ENCODE measurements at places on chromosomes 6 and 20.
A peak's percentile ranks its signal among the peaks of the same experiment; 100 is the strongest.

GRCh38 chr20:14576196-14576877 lies 238.9 kb upstream of the FLRT3 start:
- DNase-seq: no peak

GRCh38 chr6:144778773-144779492 lies 493.8 kb downstream of the UTRN start:
- no peak for DNase-seq

GRCh38 chr20:32964575-32964974 lies 39.7 kb downstream of the SUN5 start:
- no peak for DNase-seq

GRCh38 chr6:169899481-169900145 lies 148.2 kb downstream of the ERMARD start:
- DNase-seq: no peak

DNA sequence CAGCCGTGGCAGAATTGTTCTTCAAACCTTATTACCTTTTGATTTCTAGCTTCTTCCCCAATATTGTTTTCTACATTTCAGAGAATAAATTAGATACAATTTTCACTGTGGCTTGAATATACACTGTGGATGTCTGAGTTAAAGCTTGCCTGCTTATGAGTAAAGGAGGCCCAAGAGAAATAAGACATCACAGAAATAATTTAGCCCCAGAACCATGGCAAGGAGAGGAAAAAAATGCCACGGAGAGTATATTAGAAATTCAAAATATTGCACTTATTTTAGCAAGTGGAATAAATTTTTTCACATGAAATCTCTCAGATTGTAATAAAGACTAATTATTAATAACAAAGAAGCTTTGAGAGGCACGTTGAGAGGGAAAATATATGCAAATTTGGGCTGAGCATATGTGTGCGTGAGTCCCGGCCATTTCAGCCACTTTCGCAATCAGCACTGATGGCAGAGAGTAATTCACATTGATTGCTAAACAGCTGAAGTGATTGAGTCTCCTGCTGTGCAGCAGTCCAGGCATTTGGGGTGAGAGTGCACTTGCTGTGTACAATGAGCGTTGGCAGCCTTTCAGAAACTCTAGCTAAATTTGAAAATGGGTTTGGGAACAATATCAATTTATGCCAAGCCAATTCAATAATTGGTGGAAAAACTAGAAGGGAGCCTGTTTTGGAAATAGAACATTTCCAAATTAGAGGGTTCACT lies 596.0 kb downstream of the EPM2A start:
- DNase-seq: no peak

DNA sequence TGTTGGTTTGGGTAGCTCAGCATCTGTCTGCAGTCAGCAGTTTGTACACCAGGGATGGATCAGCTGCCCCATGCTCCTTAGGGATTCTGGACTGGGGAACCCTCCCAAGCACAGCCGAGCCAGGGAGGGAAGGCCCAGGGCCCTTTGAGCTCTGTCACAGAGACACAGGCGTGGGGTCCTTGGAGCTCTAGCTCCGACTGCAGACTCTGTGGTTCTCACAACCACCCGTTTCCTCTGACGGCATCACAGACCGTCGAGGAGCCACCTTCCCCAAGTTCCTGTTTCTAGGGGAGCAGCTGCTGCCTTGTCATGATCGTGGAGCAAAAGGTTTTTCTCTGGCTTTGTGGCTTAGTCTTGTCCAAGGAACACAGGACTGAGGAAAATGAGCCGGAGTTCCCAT lies at the start of gene SLA2:
SLA2 (minus strand) TSS at position 199 of the 400 bp plus-strand sequence. CDS start 4,861 bp downstream, outside the sequence.
- peak; percentile 70 for DNase-seq

- no peak for DNase-seq
These were observed 171.1 kb upstream of the MARCKS start for GRCh38 chr6:113686049-113686448.

DNA sequence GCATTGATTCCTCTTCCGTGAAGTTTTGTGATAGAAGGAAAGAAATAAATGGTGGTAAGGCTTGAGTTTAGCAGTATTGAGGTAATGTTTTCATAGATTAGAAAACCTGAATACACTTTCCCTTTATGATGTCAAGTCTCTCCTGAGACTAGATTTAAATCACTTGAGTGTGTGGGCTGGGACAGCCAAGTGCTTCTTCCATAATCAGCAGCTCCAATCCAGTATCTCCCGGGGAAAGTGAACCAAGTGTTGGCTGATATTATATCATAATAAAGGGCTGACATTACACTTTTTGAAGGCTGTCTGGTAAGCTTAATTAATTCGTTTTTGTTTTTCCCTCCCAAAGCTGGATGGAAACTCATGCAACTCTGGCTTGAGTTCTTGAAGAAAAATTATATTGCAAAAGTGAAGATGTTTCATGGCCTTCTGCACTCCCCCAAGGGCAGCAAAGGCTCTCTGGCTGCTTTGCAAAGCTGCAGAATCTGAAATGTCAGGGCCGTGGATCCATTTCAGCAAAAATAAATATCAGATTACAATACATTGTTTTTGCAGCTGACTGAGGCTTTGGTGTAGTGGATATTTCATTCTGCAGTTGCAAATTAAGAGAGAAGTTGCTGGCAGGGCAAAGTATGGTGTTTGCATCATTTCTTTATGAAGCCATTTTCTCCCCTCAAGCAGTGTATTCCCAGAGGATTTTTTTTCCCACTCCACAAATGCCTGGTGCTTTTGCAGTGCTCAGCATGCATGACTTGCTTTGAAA lies 101.2 kb downstream of the MKKS start:
- no peak for DNase-seq

GRCh38 chr6:5241252-5241651 lies 19.5 kb downstream of the LYRM4 start:
- DNase-seq: no peak

GRCh38 chr6:73032586-73032985 lies 192.7 kb downstream of the KHDC1L start:
- DNase-seq: no peak

- no peak for DNase-seq
These were observed 95.8 kb downstream of the CLVS2 start for GRCh38 chr6:123091896-123092271.

- DNase-seq: no peak
These were observed 282.2 kb upstream of the PRND start for GRCh38 chr20:4439461-4439860.

DNA sequence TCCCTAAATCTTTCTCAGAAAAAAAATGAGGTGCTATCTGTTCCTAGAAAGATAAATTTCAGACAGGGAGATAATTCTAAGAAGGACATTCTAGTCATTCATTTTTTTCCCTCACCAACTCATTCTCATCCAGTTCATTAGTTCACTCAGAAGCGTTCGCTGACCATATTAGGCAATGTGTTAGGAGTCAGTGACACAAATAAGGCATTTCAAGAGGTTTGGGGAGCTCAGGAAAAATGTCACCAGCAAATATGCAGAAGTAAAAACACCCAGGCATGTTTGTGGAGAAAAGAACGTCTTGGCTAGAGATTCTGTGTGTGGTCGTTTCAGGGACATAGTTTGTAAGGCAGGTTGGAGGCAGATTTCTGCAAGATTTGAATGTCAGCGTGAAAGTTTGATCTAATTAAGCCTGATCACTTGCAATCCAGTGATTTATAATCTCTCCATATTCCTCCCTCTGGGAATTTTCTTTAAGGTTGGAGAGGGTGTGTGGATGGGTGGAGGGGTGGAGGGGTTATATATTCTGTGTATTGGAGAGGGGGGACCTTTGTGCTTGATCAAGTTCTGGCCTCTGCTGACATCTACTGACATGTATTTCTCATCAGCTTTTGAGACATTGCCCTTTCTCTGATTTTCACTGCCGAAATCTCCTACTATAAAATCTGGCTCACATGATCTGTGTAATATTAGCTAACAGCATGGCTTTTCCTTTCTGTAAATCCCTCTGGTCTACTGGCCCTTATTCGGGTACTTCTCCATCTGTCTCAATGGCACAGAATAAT lies 3.6 kb downstream of the MYCT1 start:
- DNase-seq: no peak

GRCh38 chr6:94636780-94637385 lies 940.5 kb upstream of the MANEA start:
- DNase-seq: no peak

GRCh38 chr6:2749969-2750600 lies 637 bp downstream of the MYLK4 start:
- peak; percentile 70 for DNase-seq

DNA sequence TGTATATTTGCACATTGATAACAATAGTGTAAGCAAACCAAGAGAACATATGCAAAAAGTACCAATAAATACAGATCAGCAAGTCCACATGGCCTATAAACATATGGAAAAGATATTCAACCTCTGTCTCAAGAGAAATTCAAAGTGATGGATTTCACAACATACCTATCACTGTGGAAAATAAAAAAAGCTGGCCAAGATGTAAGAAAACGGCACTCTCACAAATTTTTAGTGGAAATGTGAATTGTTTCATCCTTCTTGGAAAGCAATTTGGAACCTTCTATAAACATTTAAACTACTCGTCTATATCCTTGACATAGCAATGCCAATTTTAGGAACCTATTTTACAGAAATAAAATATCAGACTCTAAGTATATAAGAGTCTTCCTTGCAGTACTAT lies 559.8 kb downstream of the QKI start:
- DNase-seq: no peak

GRCh38 chr6:169894377-169894960 lies 143.0 kb downstream of the ERMARD start:
- DNase-seq: no peak

- no peak for DNase-seq
These were observed 463 bp downstream of the RPS21 start for GRCh38 chr20:62387219-62387913.

DNA sequence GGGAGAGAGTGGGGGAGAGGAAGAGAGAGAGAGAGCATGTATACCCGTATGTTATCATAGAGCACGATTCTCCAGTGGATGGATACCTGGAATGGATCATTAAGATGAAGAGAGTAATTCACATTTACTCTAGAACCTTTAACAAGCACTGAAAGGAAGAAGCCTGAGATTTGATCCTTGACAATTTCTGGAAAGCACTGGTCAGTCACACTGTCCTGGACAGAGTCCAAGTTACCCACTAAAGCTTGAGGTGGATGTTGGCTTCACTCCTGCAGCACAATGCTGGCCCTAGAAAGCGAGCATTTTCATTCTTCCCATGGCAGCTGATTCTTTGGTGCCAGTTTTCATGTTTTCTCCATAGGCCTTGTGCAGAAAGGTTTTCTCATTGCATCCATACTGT lies 25.6 kb downstream of the NFYA start:
- DNase-seq: no peak

GRCh38 chr6:134604014-134604676 lies 286.2 kb upstream of the SGK1 start:
- DNase-seq: no peak

- DNase-seq: no peak
These were observed 43.0 kb upstream of the RPS6KA2 start for GRCh38 chr6:166670013-166670412.

GRCh38 chr20:10216146-10216791 lies 2.4 kb upstream of the SNAP25 start:
- DNase-seq: no peak

GRCh38 chr6:92267335-92267734 lies 1152.0 kb downstream of the EPHA7 start:
- no peak for DNase-seq

DNA sequence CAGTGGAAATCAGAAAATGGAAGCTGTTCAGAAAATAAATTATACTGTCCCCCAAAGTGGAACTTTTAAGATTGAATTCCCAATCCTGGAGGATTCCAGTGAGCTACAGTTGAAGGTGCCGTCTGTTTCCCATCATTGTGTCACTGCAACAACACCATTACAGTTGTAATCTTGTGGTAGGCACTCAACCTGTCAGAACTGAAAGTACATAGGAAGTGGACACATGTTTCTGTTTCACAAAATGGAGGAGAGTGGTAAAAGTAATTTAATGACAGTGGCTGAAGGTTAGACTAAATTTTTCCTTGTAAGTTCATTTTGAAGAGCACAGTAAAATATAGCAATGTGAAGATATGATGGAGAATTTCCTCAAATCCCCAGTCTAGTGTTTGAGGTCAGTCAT lies 70.0 kb downstream of the CD109 start:
- no peak for DNase-seq

GRCh38 chr6:157134402-157135047 lies 188.8 kb downstream of the TMEM242 start:
- no peak for DNase-seq

DNA sequence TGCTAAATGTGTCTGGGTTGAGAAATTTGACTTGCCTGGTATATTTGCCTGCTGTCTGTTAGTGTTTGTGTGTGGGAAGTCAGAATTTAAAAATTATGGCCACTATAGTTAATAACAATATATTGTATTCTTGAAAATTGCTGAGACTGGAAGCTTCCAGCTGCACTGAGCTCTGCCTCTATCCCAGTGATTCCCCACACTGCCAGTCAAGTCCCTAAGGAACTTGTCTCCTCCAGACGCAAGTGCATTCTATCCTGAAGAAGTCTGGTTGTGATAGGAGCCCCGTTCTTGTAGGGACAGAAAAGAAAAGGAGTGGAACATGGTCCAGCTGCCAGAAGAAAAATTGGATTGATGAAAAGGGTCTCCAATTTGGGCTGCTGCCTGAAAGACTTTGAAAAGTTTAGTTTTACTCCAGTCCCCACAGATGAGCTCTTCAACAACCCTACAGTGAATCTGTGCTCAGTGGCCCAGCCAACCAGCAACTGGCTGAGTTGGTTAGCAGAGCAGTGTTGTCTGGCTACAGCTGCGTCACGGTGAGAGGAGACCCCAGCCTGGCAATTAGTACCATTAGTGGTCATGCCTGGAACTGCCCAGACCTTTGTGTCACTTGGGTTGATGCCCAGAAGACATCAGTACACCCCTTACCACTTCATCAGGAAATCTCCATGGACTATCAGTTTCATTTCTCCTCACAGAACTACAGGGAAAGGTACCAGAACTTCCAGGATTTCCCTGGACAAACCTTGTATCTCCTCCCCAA lies 183.1 kb upstream of the MCHR2 start:
- DNase-seq: no peak

GRCh38 chr6:168451805-168452517 lies 11.0 kb downstream of the SMOC2 start:
- DNase-seq: no peak

DNA sequence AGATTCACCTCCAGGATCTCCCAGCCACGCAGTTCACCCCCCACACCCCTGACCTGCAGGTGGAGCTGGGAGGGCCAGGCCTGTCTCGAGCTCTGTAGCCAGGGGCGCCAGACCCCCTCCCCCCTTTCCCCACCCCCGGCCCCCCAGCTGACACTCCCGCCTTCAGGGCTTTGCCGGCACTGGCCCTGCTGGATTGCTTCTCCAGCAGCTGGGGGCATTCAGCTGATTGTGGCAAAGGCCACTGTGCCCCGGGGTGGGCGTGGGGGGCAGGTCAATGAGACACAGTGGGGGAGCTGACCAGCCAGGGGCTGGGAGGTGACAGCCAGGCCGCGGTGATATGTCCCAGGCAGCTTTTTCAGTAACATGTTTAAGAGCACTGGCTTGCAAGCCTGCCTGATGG lies 22.2 kb downstream of the ZBP1 start:
- no peak for DNase-seq

GRCh38 chr20:19557291-19557690 lies 200.8 kb upstream of the RIN2 start:
- no peak for DNase-seq

DNA sequence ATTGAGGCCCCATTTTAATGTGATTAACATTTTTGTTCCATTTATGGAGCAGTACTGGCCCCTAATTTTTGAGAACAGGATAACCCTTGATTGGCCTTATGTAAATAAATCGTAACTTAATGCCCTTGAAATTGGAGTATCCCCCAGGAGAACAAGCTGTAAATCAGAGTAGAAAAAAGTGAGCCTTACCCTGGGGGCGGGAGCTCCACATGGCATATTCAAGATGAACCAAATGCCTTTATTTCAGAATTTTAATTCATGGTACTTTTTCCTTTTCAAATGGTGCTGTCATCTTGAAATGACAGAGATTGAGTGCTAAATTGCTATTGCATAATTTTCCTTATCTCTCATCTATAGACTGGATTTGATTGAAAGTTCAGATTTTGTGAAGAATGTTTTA lies 809.5 kb upstream of the FLRT3 start:
- no peak for DNase-seq

All from activated T-cell treated with anti-CD3 and anti-CD28 coated beads, Interleukin-2, amount 50 U/mL, for 72 hours (primary cell).